ENCODE measurements at places on chromosomes 6 and 20. TPM values are rescaled to one million over a fixed set of nuclear protein-coding genes. Genes with fewer than 3 reads are reported as not detected.

Gene MICB
- total RNA-seq = 1.1 TPM

Gene VIP
- 0.55 TPM for total RNA-seq

GRCh38 chr20:13259921-13260320 is 38.8 kb downstream of the ISM1 start:
- H3K4me3 ChIP-seq = no peak overlapping the region
- DNase-seq = no peak
- no peaks in the 10 kb centered on the region for H3K27me3 ChIP-seq
- no peaks in the 10 kb centered on the region for H3K4me1 ChIP-seq
- no peak overlapping the region for H3K27ac ChIP-seq

GRCh38 chr20:47319517-47320252 is 36.8 kb downstream of the ZMYND8 start:
- H3K27ac ChIP-seq = peak overlapping the region; percentile 98
- peak; percentile 36 for DNase-seq
- H3K36me3 ChIP-seq = no peaks in the 10 kb centered on the region
- peaks cover 98% of the 10 kb centered on the region for H3K4me1 ChIP-seq
- peak overlapping the region; percentile 54 for H3K4me3 ChIP-seq
- H3K27me3 ChIP-seq = no peaks in the 10 kb centered on the region

DNA sequence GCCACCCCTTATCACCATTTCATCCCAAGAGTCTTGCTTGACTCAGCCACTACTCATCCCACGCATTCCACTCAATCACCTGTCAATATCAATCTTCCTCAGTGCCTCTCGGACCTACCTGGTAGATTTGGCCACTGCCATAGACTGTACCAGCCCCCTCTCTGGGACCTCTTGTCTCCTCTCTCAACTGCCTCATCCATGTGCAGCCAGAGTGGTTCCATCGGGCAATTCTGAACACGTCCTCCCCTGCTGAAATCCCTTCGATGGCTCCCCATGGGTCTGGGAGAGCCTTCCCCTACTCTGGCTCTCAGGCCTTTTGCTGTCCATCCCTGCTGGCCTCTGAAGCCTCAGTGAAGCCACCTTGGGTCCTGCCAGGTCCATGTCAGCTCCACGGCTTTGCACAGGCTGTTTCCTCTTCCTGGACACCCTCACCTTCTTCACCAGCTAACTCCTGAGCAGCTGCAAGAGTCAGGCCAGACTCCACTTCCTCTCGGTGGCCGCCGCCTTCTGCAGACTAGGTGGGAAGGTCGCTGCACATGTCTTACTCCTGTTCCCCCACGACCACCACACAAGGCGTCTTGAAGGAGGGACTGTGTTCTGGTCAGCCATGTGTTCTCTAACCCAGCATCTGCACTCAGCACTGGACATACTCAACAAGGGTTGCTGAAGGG is 120.4 kb downstream of the TOX2 start:
- H3K4me1 ChIP-seq = no peaks in the 10 kb centered on the region
- no peak for DNase-seq
- no peak overlapping the region for H3K4me3 ChIP-seq
- H3K27me3 ChIP-seq = peaks cover 63% of the 10 kb centered on the region
- H3K36me3 ChIP-seq = no peaks in the 10 kb centered on the region

- H3K4me1 ChIP-seq = peaks cover 74% of the 10 kb centered on the region
- no peaks in the 10 kb centered on the region for H3K27me3 ChIP-seq
- H3K4me3 ChIP-seq = no peak overlapping the region
- H3K27ac ChIP-seq = no peak overlapping the region
- DNase-seq = no peak
- H3K36me3 ChIP-seq = no peaks in the 10 kb centered on the region
These were observed 18.8 kb downstream of the PLCB4 start for GRCh38 chr20:9087531-9088217.

DNA sequence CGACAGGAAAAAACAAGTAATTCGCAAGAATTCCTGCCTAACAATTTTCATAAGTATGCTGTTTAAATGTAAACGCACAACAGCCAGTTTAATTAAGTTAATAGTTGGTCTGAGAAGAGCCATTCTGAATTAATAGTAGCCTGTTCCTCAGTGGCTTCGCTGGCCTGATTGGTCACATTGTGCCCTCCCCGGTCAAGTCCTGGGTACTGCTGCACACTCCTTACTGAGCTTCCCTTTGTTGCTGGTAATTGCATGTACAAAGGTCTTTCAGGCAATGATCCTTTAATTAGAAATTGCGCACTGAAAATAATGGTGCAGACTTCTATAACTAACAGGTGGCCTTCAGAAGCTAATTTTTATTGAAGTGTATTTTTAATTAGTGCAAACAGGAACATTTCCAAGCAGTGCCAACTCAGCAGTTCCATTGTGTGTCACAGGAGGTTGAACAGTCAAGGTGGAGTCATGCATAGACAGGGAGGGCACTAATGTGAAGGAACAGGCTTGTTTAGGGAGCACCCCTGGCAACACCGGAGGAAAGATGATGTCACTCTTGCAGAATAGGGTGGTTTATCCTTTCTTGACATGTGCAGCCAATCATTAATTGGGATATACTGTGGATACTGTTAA is 92.6 kb upstream of the SLC22A23 start:
- peaks cover 7% of the 10 kb centered on the region for H3K27me3 ChIP-seq
- no peaks in the 10 kb centered on the region for H3K4me1 ChIP-seq
- no peak overlapping the region for H3K4me3 ChIP-seq
- H3K36me3 ChIP-seq = no peaks in the 10 kb centered on the region
- H3K27ac ChIP-seq = no peak overlapping the region

DNA sequence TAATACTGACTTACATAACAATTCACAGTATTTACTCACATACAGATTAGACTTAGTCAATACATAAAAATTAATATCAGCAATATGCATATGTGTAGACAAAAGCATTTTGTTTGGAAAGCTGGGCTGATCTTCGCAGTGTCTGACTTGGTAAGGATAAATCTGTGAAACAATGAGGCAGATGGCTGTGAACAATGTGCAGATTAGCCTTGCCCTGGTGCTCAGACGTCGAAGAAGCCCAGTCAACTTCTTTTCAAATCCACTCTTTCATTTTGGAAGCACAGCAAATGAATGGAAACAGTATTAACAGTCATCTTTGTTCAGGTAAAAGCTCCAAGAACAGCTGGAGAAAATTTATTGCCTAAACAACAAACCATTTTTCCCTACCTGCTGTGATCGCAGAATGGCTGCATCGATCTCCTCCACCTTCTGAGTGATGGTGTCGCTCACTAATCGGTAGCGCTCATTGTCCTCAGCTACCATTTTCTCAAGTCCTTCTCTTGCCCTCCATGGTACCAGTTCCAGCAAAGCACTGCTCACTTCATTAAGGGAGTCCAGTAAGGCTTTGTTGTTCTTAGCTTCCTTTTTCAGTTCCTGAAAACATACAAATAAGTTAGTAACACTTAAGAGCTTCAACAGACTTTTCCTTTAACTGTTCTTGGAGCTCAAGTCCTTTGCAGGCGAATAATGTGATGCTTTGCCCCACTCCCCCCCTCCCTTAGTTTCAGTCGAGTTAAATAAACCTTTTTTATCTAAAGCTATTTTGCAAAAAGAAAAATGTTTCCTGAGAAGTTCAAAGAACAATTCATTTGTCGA is 116.5 kb downstream of the DST start:
- peaks cover 62% of the 10 kb centered on the region for H3K36me3 ChIP-seq
- DNase-seq = no peak
- peak overlapping the region; percentile 59 for H3K27ac ChIP-seq
- no peak overlapping the region for H3K4me3 ChIP-seq
- H3K4me1 ChIP-seq = peaks cover 70% of the 10 kb centered on the region
- H3K27me3 ChIP-seq = no peaks in the 10 kb centered on the region

DNA sequence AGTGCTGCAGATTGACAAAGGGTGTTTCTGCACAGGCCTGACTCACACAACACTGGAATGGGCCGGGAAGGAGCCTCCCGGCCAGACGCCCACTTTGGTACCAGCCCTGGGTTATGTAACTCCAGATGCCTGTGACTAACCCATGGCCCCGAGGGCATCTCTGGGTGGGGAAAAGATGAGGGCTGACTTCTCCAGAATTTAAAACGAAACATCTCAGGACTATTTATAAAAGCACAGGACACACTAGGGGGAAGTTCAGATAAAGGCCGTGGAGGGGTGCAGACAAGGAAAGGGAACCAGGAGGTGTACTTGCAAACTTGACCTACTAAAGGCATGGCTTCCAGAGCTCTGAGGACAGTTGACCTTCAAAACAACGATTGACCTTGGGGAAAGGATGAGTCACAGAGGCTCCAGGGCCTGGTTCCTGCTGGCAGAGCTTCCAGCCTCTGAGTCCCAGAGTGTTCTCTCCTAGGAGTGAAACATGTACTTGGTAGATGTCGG is 196.9 kb downstream of the NFATC2 start:
- H3K27me3 ChIP-seq = peaks cover 28% of the 10 kb centered on the region
- no peak overlapping the region for H3K4me3 ChIP-seq
- no peak for DNase-seq
- H3K36me3 ChIP-seq = no peaks in the 10 kb centered on the region

GRCh38 chr6:107811591-107812218 is 12.4 kb downstream of the SCML4 start:
- no peaks in the 10 kb centered on the region for H3K36me3 ChIP-seq
- H3K4me1 ChIP-seq = no peaks in the 10 kb centered on the region
- no peak overlapping the region for H3K27ac ChIP-seq
- DNase-seq = no peak
- H3K4me3 ChIP-seq = no peak overlapping the region

GRCh38 chr6:154306696-154307095 is 49.9 kb downstream of the IPCEF1 start:
- H3K4me3 ChIP-seq = no peak overlapping the region
- H3K27me3 ChIP-seq = no peaks in the 10 kb centered on the region
- H3K27ac ChIP-seq = no peak overlapping the region
- H3K36me3 ChIP-seq = no peaks in the 10 kb centered on the region
- no peaks in the 10 kb centered on the region for H3K4me1 ChIP-seq

GRCh38 chr20:62418709-62419487 is 8.4 kb downstream of the RBBP8NL start:
- no peak overlapping the region for H3K27ac ChIP-seq
- DNase-seq = no peak
- H3K4me1 ChIP-seq = no peaks in the 10 kb centered on the region
- H3K4me3 ChIP-seq = no peak overlapping the region
- H3K36me3 ChIP-seq = no peaks in the 10 kb centered on the region
- peaks cover 56% of the 10 kb centered on the region for H3K27me3 ChIP-seq

Gene CD93
- total RNA-seq = 35.7 TPM

DNA sequence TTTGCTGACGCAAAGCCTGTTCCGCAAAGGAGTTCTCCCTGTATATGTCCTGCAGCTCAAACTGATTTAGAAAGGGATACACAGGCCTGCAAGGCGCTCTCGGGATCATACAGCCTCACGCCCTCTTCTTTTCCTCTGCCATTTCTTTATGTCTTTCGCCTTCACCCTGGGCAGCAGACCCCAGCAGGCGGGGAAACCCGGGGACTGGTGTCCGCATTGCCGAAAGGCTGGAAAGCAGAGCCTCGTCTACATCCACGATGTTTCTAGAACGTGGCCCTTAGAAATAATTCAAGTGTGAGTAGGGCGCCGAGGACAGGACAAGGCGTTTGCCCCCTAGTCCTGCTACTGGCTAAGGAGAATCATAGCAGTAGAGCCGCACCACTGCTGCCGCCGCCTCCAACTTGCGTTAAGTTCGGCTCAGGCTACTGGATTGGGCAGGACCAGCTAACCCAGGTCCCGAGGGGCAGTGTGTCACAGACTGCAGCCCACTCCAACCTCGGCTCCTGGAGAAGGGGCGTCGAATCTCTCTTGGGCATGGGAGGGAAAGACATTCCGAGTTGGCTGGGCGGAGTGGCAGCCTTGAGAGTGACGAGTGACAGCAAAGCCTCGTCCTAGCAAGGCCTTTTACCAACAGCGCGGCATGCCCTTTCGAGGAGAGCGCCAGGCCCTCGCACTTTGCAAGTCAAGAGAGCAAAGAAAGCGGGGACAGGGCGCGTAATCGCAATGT is 2.6 kb upstream of the TBX18 start:
- H3K27me3 ChIP-seq = peaks cover 100% of the 10 kb centered on the region
- H3K36me3 ChIP-seq = no peaks in the 10 kb centered on the region
- peaks cover 22% of the 10 kb centered on the region for H3K4me1 ChIP-seq
- peak overlapping the region; percentile 89 for H3K27ac ChIP-seq
- peak overlapping the region; percentile 38 for H3K4me3 ChIP-seq
- no peak for DNase-seq

- DNase-seq = no peak
- H3K4me1 ChIP-seq = peaks cover 40% of the 10 kb centered on the region
- H3K27ac ChIP-seq = no peak overlapping the region
- no peaks in the 10 kb centered on the region for H3K27me3 ChIP-seq
- no peak overlapping the region for H3K4me3 ChIP-seq
These were observed 334.1 kb downstream of the NRN1 start for GRCh38 chr6:5672581-5673011.

GRCh38 chr20:5126512-5127203 is at the start of gene CDS2:
TSS of gene CDS2 (plus strand) at chr20:5127008. CDS start at chr20:5127093, 85 bp downstream.
- peaks cover 71% of the 10 kb centered on the region for H3K4me1 ChIP-seq
- H3K36me3 ChIP-seq = no peaks in the 10 kb centered on the region
- H3K4me3 ChIP-seq = peak within 1 kb of the TSS; percentile 85
- peak; percentile 100 for DNase-seq
- H3K27me3 ChIP-seq = no peaks in the 10 kb centered on the region

DNA sequence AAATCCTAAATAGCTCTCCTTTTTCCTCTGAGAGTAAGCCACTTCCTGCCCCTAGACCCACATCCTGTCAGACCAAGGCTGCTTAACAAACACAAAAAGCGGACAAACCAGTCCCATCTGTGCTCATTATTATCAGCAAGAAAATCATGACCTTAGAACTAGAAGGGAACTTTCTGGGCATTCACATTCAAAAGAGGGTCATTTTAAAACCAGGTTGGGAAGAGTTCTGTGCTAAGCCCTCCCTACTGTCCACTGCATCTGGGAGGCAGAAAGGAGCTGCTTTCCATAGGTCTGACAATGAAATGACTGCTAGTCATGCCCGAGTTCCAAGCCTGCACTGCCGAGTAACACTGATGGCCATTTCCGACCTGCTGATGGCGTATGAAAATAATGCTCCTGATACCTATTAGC is 15.4 kb downstream of the EZR start:
- no peaks in the 10 kb centered on the region for H3K27me3 ChIP-seq
- H3K4me3 ChIP-seq = peak overlapping the region; percentile 24
- no peak for DNase-seq
- peaks cover 7% of the 10 kb centered on the region for H3K36me3 ChIP-seq

DNA sequence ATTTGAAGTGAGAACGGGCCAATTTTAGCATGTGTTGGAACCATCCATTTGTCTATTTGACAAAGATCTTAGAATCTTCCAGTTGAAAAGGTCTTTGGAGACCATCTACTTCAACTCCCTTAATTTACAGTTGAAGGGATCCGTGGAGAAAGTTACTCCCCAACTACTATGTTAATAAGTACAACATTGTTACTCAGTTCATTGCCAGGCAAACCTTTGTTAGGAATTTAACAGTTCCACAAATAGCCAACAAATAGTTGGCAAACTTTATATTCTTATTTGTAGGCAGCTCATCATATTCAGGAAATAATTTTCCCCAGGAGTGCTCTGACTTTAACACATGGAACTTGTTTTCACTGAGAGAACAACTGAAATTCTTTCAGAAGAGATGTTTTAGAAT is 81.0 kb upstream of the FLRT3 start:
- no peak overlapping the region for H3K4me3 ChIP-seq
- H3K27ac ChIP-seq = no peak overlapping the region

GRCh38 chr20:37378785-37379598 is 33.1 kb downstream of the SRC start:
- H3K36me3 ChIP-seq = no peaks in the 10 kb centered on the region
- no peak for DNase-seq
- no peak overlapping the region for H3K27ac ChIP-seq
- H3K4me1 ChIP-seq = peaks cover 2% of the 10 kb centered on the region

Data from left ventricle myocardium inferior (tissue), 1 donor.